Stimulated activated CD8-positive, alpha-beta memory T cell treated with anti-CD3 and anti-CD28 coated beads, Interleukin-4, amount 100 ng/mL, for 1 hour (primary cell): ENCODE measurements at places on chromosomes 3 and 15.

- DNase-seq = no peak
Measured at GRCh38 chr3:176795891-176796290, 401.4 kb downstream of the TBL1XR1 start.

GRCh38 chr3:160150066-160150465 lies 75.2 kb upstream of the C3orf80 start:
- no peak for DNase-seq

DNA sequence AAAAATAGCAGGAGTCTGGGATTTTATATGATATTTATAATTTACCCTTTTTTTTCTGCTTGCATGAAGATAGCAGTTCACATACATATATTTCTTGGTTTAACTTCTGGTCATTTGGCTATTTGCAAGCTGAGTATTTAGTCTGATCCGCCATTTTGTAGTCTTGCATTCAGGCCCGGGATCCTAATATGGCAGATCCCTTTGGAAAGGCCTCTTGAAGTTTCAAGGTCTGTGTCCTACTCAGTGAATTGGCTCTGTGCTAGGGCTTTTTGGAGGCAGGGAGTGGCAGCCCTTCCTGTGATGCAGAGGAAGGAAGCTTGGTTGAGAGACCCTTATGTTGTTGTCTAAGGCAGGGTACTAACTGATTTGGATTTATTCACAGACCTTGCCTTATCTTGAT lies 2.9 kb downstream of the SNRPN start:
- DNase-seq = no peak

DNA sequence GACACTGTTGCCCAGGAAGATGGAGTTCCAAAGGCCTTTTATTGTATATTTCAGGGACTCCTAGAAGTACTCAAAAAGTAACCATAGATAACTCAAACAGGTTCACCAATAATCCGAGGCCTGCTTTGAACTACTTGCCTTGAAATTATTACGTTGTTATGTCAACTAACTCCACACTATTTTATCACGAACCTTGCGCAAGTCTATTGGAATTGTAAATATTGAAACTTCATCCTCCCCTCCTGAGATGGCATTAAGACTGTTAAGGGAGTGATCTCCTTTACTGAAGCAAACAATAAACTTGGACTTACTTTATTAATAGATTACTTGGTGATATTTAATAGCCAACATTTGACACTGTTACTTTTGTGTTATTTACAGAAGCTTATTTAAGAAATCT lies 199.6 kb upstream of the GADL1 start:
- DNase-seq = no peak

DNA sequence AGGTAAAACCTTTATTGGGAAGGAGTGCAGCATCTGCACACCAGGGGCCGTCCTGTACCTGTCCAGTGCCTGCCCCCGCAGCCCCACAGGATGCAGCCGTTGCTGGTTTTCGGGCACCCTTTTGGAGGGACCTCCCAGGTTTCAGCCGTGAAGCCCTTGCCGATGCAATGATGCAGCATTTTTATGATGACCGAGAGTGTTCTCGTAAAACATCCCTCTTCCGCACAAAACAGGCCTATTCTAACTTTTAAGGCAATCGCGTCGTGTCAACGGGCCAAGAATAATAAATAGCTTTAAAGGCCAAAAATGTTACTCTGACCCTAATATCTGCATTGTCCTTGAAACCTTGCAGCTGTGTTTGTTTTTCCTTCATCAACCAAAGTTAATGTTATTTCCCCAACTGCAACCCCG lies 126.1 kb downstream of the LRRK1 start:
- DNase-seq = no peak

GRCh38 chr3:142057331-142057725 lies 92.0 kb downstream of the TFDP2 start:
- no peak for DNase-seq

DNA sequence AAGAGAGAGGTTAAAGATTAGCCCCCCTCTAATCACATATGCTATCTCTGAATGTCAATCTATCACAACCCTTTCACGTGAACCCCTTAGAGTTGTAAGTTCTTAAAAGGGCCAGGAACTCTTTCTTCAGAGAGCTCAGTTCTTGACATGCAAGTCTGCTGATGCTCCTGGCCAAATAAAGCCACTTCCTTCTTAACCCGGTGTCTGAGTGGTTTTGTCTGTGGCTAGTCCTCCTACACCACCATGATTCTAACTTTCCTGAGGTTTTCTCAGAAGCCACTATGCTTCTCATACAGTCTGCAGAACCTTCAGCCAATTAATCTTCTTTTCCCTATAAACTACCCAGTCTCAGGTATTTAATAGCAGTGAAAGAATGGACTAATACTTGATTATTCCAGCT lies 231.1 kb upstream of the CNTN6 start:
- DNase-seq = no peak

- no peak for DNase-seq
Measured at GRCh38 chr3:104206925-104207324, 1159.8 kb upstream of the ALCAM start.

DNA sequence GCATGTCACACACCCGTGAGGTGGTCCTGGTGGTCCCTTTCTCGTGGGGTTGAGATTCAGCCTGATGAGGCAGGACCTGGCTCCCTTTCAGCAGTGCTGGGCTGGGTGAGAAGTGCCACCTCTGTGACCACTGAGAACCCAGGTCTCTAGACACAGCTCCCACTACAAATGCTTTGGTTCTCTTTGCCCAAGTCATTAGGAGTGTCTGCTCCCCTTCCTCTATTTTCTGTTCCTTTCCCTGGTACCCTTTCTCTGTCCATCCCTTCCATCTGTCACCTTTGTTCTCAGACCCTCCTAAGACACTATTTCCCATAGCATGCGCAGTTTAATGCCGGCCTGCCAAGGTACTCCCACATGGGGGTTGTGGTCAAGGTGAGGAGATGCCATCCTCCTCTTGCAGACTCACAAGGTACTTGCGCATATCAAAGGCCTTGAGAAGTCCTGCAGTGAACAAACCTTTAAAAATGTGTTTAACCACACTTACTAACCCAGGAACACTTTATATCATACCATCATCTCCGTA lies 297.7 kb downstream of the LRTM1 start:
- no peak for DNase-seq

- DNase-seq = peak; percentile 21
Measured at GRCh38 chr15:72306211-72306785, 13.7 kb downstream of the CELF6 start.

GRCh38 chr3:150755902-150756301 lies 7.1 kb downstream of the SIAH2 start:
- no peak for DNase-seq
